ENCODE measurements at places on chromosomes 1 and 21.
A peak's percentile ranks its signal among the peaks of the same experiment; 100 is the strongest.

GRCh38 chr21:15667010-15667409 is 62.8 kb upstream of the USP25 start:
- DNase-seq: no peak

- no peak for DNase-seq
These were observed 296.0 kb upstream of the PTBP2 start for GRCh38 chr1:96425382-96426129.

- no peak for DNase-seq
These were observed 24.9 kb upstream of the GRHL3 start for GRCh38 chr1:24294228-24294672.

DNA sequence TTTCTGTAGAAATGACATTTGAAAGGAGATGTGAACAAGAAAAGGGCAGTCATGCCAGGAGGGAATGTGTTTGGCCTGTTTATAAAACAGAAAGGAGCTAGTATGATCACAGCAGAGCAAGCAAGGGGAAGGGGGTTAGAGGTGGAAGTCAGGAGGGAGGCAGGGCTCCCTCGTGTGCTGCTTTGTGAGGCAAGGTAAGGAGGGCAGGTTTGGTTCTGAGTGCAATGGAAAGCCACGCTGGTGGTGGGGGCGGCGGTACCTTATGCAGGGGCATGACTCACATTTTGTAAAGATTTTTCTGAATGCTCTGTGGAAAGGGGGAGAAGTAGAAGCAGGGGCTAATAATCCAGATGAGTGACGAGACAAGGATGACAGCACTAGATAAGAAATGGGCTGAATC is 197.5 kb upstream of the C8B start:
- DNase-seq: no peak

DNA sequence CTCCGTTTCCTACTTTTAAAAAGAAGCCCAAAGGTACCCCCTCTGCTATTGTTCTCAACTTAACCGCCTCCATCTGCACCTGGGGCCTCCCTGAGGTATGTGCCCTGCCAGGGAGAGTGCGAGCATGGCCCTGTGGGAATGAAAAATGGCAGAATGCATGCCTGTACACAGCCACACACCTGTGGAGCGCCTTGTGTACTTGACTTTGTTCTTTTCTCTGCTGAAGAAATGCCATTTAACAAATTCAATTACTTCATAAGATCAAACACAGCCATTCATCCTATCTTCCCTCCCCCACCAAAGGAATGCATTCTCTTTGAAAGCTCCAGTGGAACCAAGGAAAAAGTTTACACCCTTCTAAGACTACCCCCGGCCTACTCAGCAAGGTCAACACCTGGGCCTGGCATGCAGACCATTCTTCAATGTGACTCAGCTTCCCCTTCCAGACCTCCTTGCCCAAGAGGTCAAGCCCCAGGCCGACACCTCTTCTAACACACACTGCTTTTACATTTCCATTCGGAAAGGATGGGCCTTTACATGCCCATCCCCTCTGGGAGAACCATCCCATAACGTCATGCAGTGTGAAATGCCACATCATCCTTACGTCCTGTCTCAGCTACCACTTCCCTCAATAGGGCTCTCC is 123.7 kb downstream of the SMYD2 start:
- no peak for DNase-seq

GRCh38 chr1:203796236-203796605 is 798 bp downstream of the ZBED6 start:
- DNase-seq: no peak

DNA sequence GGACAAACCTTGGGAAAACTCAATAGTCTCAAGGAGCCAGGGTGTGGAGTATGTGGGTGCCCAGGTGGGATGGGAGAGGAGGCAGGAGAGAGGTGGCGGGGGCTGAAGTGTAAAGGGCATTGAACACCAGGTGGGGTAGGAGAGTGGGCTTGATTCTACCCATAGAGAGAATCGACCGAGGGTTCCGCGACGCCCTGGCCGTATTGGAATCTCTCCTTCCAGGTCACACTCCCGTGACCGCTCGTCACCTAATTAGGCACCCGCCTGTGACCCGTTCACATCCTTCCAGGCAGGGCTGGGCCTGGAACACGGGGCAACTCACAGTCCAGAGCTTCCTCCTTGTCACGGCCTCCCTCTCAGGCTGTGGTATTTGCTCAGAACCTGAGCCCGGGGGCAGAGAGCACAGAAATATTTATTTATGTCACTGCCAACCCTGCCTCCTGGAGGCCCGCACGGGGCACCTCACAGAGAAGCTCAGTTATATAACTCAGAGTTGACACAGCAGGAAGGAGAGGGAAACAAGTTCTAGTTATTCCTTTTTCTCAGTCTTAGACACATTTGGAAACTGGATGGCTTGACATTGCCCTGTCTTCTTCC is 12.0 kb downstream of the NCMAP start:
- no peak for DNase-seq

DNA sequence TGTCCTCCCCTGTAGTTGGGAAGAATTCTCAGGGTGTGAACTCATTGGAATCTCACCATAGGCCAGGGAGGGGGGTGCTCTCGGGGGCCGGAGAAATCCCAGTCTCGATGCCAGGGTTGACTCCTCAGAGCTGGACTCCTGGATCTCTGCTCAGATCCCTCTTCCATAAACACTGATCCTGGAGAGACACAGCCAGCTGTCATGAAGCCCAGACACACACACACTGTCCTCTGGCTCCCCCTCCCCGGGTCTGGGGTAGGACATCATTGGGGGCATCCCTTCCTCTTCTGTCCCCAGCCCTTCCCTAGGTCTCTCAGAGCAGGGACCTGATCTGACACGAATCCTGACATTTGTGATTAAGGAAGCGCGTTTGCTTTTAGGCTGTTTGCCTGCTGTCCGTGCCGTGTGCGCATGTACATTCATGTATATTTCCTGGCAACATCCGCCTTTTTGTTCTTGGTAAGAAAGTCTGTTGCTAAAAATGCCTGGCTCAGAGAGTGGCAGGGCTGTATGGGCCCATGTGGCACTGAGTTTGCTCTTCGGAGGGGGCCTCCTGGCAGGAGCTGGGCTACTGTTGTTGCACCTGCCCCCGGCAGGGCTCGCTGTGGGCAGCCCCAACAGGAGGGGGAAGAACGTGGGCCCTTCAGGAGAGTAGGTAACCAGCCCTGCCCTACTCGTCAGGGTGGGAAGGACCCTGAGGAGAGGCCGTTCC is 45.4 kb upstream of the SELENON start:
- peak; percentile 17 for DNase-seq

DNA sequence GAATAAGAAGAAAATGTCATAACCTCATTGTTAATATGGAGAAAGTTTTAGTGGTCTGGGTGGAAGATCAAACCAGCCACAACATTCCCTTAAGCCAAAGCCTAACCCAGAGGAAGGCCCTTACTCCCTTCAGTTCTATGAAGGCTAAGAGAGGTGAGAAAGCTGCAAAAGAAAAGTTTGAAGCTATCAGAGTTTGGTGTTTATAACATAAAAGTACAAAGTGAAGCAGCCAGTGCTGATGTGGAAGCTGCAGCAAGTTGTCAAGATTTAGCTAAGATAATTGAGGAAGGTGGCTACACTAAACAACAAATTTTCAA is 67.6 kb upstream of the BCL9 start:
- no peak for DNase-seq

DNA sequence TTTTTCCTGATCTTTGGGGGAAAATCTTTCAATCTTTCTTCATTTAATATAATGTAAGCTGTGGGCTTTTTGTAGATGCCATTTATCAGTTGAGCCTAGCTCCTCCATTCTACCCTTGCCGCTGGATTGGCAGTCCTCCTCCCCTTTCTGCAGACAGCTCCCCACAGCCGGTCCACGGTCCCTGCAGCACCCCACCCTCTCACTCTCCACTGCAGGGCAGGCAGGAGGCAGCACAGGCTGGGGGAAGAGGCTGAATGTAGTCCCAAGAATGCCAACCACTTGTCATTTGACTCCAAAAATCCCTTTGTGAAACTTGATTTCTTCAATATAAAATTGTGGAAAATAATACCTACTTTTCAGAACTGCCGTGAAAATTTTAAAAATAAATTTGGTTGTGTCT is 96.7 kb downstream of the SYT2 start:
- DNase-seq: no peak

GRCh38 chr1:21492356-21492625 is 16.9 kb upstream of the ALPL start:
- DNase-seq: no peak

DNA sequence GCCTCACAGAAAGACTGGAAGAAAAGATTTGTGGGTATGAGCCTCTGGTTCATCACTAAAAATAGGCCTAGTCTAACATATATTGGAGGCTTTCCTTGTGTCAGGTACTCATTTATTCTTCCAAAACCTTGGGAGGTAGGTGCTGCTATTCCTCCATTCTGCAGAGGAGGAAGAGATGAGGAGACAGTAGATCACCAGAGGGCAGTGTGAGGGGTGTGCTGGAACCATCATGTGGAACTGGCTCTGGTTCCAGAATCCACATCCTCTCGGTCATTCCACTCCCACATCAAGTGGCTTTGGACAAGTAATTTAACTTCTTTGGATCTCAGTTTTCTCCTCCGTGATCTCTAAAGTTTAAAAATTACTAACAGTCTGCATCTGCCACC is 7.4 kb upstream of the INKA2 start:
- no peak for DNase-seq

DNA sequence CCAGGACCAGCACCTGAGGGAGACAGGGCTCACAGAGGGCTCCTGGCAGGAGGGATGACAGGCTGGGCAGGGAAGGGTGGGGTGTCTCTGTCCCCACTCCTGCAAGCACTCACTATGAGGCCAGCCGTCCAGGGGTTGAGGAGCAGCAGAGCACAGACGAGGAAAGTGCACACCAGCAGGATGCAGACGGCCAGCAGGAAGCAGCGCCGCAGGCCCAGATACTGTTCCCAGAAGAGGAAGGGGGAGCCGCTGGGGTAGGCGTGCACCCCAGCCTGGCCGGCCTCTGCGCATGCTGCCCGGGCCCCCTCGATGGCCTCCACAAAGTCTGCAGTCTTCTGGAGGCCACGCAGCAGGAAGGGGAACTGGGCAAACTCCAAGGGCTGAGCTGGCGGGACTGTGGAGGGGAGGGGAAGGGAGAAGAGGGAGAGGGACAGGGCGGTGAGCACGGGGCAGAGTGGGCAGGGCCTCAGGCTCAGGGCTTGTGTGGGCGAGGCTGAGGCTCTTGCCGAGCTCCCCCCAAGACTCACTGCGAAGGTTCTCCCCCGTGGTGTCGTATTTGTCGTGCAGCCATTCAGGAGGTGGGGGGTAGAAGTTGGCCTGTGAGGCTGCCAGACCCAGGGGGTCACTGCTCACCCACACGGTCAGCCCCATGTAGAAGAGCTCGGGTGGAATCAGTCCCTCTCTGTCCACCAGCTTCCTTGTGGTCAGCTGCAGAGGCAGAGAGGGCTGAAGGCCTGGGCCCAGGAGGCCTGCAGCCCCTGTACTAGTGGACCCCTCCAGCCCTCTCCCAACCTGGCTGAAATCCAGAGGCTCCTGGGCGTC is 16.5 kb downstream of the PTCH2 start:
- DNase-seq: peak; percentile 29

GRCh38 chr1:86906419-86906818 is 7.5 kb downstream of the SELENOF start:
- DNase-seq: no peak

DNA sequence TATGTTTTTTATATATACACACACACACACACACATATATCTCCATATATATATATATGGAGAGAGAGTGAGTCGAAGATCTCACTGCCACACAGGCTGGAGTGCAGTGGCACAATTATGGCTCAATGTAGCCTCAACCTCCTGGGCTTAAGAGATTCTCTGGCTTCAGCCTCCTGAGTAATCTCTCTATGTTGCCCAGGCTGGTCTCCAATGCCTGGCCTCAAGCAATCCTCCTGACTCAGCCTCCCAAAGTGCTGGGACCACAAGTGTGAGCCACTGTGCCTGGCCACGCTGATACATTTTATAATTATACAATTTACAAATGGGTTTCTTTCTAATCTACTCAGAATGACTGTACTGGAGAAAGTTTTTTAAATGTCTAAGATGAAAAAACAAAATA is 664.2 kb downstream of the PTPRC start:
- no peak for DNase-seq

- DNase-seq: no peak
These were observed 29.7 kb upstream of the MARK1 start for GRCh38 chr1:220498188-220498587.

GRCh38 chr1:5704561-5705514 is 287.4 kb downstream of the NPHP4 start:
- no peak for DNase-seq

Data from hippocampal formation (tissue), 2 donors.